ENCODE measurements at places on chromosomes 4 and X.

GRCh38 chrX:81195712-81196111, 6.0 kb downstream of the HMGN5 start:
- DNase-seq = peak; percentile 67

DNA sequence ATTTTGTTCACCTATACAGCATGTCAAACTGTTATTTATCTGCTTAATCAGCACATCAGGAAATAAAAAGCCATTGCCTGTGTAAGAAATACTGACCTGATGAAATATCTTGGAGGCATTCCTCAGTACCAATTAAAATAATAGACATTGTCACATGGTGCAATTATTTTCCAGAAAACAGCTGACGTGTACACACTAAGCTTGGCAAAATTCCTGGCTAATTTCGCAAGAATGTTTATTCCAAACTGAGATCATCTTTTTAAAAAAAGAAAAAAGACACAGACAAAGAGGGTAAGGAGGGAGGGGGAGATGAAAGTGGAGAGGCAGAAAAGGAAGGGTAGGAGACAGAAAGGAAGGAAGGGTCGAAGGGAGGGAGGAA, 61.9 kb upstream of the NFKB1 start:
- DNase-seq = no peak

DNA sequence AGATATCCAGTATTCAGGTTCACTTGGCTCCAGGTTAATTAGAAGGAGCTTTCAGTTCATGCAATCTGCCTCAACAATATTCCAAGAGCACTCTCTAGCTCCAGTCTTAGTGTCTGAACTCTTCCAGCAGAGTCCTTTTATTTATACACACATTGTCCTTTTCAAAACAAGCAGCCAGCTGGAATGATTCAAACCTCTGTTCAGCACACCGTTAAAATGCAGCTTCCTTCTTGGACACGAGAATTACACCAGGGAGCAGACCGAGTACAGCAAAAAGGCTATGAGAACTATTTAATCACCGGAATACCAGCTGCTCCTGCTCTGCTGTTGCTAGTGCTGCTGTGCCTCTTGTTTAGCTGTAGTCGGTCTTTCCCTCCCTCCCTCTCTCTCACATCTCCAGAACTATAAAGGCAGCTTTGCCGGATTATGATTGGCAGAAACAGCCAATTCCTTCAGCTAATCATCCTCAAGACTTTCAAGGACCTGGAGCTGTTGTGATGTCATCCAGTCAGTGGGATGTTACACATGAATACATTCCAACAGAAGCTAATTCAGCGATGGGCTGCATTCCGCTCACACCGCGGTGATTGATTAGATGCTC, at the start of gene NDST4:
Gene NDST4, minus strand, starts transcription at position 115 of the 601 bp plus-strand sequence. CDS start 36,584 bp downstream, outside the sequence.
- no peak for DNase-seq

DNA sequence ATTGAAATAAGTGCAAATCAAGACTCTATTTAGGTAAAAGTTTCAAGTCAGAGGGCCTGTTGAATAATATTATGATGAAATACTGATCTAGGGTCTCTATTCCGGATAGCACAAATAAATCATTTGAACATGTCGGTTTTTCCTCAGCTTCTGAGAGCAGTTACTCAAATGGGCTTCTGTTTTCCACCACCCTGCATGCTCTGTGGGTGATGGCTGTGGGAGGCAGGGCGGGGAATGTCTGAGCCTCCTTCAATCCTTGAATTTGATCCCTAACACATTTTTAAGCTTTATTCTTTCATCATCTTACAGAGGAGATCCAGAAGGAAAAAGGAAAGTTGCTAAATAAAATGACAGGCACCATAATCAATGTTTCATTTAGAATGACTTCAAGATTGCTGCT, 8.5 kb downstream of the UNC5C start:
- no peak for DNase-seq

- peak; percentile 53 for DNase-seq
These were observed 615 bp downstream of the NEXMIF start for GRCh38 chrX:74924449-74925224.

DNA sequence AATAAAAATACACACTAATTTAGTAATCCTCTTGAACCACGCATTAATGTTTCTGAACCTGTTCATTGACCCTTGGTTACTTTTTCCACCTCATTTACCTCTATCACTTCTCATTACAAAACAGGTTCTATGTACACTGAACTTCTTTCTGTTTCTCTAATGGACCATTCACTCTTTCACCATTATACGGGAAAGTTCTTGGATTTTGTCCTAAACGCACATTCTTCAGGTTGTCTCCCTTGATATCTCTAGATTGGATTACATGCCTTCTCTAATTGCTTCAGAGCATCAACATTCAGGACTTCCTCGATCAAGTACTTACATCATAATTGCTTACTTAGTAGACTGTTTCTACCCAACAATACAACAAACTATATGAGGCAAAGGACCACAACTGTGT, 359.4 kb upstream of the FSTL5 start:
- no peak for DNase-seq

DNA sequence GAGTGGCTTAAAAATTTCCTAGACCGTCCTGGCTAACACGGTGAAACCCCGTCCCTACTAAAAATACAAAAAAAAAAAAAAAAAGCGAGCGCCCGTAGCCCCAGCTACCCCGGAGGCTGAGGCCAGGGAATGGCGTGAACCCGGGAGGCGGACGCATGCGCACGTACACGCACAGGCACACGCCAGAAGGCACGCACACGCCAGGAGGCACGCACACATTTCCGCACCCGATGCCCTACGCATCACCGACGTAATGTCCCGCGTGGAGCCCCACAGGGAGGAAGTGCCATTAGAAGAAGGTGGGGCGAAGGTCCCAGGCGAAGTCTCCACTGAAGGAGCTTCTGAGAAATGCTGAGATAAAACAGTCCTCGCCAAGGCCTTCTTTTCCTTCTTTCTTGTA, 41.4 kb downstream of the NLGN4X start:
- DNase-seq = no peak

GRCh38 chr4:104649631-104650030, 154.9 kb upstream of the CXXC4 start:
- DNase-seq = no peak

- no peak for DNase-seq
These were observed 105.0 kb downstream of the HNRNPD start for GRCh38 chr4:82268826-82269193.

- no peak for DNase-seq
These were observed 60.0 kb downstream of the SHROOM3 start for GRCh38 chr4:76494871-76495590.

DNA sequence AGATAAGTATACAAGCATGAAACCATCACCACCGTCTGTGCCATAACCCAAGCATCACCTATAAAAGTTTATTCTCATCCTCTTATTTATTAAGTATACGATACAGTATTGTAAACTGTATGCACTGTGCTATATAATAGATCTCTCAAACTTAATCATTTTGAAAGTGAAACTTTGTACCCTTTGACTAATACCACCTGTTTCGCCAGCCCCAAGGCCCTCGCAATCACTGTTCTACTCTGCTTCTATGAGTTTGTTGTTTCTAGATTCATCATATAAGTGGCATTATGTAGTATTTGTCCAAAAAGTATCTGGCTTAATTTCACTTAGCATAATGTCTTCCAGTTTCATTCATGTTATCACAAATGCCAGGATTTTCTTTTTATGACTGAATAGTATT, 72.1 kb upstream of the DOCK11 start:
- no peak for DNase-seq

All from B cell (primary cell).